ENCODE measurements at places on chromosomes 7 and 10. TPM values are rescaled to one million over a fixed set of nuclear protein-coding genes. Genes with fewer than 3 reads are reported as not detected.

- no peaks in the 10 kb centered on the region for H3K4me1 ChIP-seq
- H3K4me3 ChIP-seq = no peak overlapping the region
- no peak overlapping the region for H3K27ac ChIP-seq
Measured at GRCh38 chr7:12727455-12728191, 40.2 kb downstream of the ARL4A start.

DNA sequence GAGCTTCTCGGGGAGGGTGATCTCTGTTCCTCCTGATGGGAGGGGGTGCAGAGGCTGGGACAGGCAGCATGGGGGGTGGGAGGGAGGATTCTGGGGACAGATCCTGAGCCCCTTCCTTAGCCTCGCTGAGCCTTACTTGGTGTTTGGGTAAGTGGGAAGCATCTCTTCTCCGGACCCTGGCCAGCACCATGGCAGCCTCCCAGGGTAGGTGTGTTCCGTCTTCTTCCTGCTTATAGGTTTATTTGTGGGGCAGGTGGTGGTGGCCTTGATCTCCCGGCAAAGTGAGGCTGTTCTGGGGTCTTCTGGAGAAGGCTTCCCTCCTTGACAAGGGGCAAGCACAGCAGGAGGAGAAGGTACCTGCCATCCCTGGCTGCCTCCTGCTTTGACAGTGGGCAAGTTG lies 226.9 kb downstream of the GLRX3 start:
- no peak for DNase-seq
- H3K4me3 ChIP-seq = no peak overlapping the region
- H3K27ac ChIP-seq = no peak overlapping the region
- H3K27me3 ChIP-seq = no peaks in the 10 kb centered on the region
- H3K36me3 ChIP-seq = no peaks in the 10 kb centered on the region

GRCh38 chr7:80870813-80871212 lies 48.0 kb downstream of the SEMA3C start:
- peak overlapping the region; percentile 23 for H3K27ac ChIP-seq
- H3K27me3 ChIP-seq = no peaks in the 10 kb centered on the region
- peaks cover 13% of the 10 kb centered on the region for H3K4me1 ChIP-seq
- no peak for DNase-seq

GRCh38 chr7:7018290-7018689 lies 164.1 kb upstream of the C1GALT1 start:
- H3K4me1 ChIP-seq = no peaks in the 10 kb centered on the region
- H3K27ac ChIP-seq = no peak overlapping the region
- DNase-seq = no peak
- no peak overlapping the region for H3K4me3 ChIP-seq
- H3K36me3 ChIP-seq = no peaks in the 10 kb centered on the region

DNA sequence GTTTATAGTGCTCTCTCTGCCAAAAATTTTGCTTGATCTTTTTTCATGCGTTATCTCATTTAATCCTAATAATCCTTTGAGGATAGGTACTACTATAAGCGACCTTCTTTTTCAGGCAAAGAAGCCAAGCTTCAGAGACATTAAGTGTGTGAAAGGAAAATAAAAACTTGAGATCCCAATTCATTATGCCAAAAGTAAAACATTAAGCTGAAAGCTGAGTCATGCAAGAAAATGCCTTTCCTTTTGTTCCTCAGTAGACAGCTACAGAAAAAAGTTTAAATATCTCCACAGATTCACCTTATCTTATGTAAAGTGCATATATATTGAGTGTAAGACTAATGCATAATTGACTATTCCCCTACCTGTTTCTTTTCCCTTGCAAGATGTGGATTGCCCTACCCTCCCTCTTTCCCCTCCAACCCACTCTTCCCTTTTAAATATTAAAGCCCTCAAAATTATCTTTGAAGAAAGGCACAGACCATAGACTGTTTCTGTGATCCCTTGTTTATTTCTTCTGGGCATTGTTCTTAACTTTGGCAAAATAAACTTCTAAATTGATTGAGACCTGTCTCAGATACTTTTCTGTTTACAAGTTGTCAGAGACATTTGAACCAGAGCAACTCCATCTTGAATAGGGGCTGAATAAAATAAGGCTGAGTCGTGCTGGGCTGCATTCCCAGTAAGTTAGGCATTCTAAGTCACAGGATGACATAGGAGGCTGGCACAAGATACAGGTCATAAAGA lies 1139.9 kb upstream of the LRRN3 start:
- no peaks in the 10 kb centered on the region for H3K4me1 ChIP-seq
- H3K36me3 ChIP-seq = no peaks in the 10 kb centered on the region
- no peaks in the 10 kb centered on the region for H3K27me3 ChIP-seq

- no peaks in the 10 kb centered on the region for H3K27me3 ChIP-seq
Measured at GRCh38 chr7:6496842-6497636, 49.3 kb upstream of the DAGLB start.

GRCh38 chr10:43404704-43405084 lies 4.3 kb downstream of the HNRNPF start:
- no peaks in the 10 kb centered on the region for H3K4me1 ChIP-seq
- H3K27ac ChIP-seq = peak overlapping the region; percentile 57
- H3K27me3 ChIP-seq = no peaks in the 10 kb centered on the region
- H3K36me3 ChIP-seq = no peaks in the 10 kb centered on the region
- peak overlapping the region; percentile 23 for H3K4me3 ChIP-seq

DNA sequence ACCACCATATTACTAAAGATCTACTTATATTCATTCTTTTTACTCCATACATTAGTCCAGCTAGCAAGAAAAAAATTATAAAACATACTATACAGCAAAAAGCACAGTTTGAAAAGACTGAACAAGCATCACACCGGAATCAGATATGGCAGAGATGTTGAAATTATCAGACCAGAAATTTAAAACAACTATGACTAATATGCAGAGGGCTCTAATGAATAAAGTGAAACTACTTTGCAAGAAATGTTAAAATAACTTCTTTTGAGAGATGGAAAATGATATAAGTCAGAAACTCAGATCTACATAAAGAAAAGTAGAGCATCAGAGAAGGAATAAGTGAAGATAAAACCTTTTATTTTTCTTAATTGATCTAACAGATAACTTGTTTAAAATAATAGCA lies 50.9 kb downstream of the SGCE start:
- no peak overlapping the region for H3K27ac ChIP-seq
- DNase-seq = no peak
- H3K4me1 ChIP-seq = no peaks in the 10 kb centered on the region
- no peak overlapping the region for H3K4me3 ChIP-seq
- no peaks in the 10 kb centered on the region for H3K27me3 ChIP-seq

DNA sequence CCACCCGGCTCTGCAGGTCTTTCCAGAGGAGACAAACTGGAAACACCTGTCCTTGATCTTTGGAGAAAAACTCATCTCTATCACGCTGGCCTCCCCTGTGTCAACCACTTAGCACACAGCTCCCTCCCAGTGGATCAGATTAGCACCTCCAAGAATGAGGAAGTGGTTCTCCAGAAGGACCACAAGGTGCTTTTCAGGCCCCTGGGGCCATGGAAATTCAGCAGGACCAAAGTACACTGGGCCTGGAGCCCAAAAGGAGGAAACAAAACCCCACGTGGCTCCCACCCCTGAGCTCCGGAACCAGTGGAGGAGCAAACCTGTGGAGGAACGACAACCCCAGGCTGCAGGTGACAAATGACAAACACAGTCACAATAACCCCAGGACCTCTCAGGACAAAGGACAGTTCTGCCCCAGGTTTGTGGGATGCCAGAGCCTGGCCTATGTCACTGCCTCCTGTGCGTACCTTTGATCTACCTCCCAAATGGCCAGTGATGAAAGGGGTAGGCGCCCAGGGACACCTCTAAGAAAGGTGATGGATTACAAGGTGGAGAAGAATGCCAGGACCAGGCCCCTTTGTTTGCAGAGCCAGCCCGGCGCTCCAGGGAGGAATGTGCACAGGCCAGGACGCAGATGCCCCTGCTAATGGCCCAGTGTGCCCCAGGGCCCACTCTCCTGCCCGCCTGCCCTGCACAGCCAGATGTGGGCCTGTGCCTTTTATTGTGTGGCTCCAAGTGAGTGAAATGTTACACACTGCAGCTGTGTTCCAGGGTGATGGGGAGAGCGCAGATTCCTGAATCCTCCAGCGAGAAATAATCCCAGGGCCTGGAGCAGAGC lies 5.7 kb downstream of the TNS3 start:
- H3K27me3 ChIP-seq = no peaks in the 10 kb centered on the region
- peak; percentile 77 for DNase-seq
- peak overlapping the region; percentile 58 for H3K27ac ChIP-seq
- no peaks in the 10 kb centered on the region for H3K36me3 ChIP-seq
- no peak overlapping the region for H3K4me3 ChIP-seq

- no peak overlapping the region for H3K27ac ChIP-seq
- no peaks in the 10 kb centered on the region for H3K27me3 ChIP-seq
- H3K4me1 ChIP-seq = no peaks in the 10 kb centered on the region
- no peaks in the 10 kb centered on the region for H3K36me3 ChIP-seq
Measured at GRCh38 chr7:25181532-25181931, 46.8 kb downstream of the NPVF start.

- DNase-seq = no peak
- H3K27ac ChIP-seq = no peak overlapping the region
- no peak overlapping the region for H3K4me3 ChIP-seq
- no peaks in the 10 kb centered on the region for H3K4me1 ChIP-seq
- H3K36me3 ChIP-seq = no peaks in the 10 kb centered on the region
- no peaks in the 10 kb centered on the region for H3K27me3 ChIP-seq
Measured at GRCh38 chr10:29881336-29881771, 178.0 kb downstream of the JCAD start.

The TES gene
- 70.8 TPM for total RNA-seq

The BAMBI gene
- total RNA-seq = 0.53 TPM

The SLC29A4 gene
- 12.4 TPM for total RNA-seq

The AKR1B15 gene
- 1.9 TPM for total RNA-seq

The MGMT gene
- total RNA-seq = 39.3 TPM

The FAM25C gene
- total RNA-seq = not detected

The MYL10 gene
- total RNA-seq = not detected

The CTBP2 gene
- 83.8 TPM for total RNA-seq

The SLK gene
- total RNA-seq = 38.5 TPM

The PNLIPRP1 gene
- not detected for total RNA-seq

The NAT16 gene
- total RNA-seq = not detected

The CYP3A5 gene
- total RNA-seq = 135 TPM

The PITRM1 gene
- 54.5 TPM for total RNA-seq

The OR6B1 gene
- not detected for total RNA-seq

The DMBT1 gene
- total RNA-seq = 653 TPM
